ENCODE measurements at places on chromosomes 7 and 10.

- no peak for DNase-seq
Observed at GRCh38 chr7:128781126-128781525, 5.5 kb upstream of the OPN1SW start.

GRCh38 chr10:59433720-59434428 is 71.5 kb upstream of the FAM13C start:
- DNase-seq = no peak

GRCh38 chr7:148115308-148115707 is 475.3 kb upstream of the C7orf33 start:
- DNase-seq = no peak

DNA sequence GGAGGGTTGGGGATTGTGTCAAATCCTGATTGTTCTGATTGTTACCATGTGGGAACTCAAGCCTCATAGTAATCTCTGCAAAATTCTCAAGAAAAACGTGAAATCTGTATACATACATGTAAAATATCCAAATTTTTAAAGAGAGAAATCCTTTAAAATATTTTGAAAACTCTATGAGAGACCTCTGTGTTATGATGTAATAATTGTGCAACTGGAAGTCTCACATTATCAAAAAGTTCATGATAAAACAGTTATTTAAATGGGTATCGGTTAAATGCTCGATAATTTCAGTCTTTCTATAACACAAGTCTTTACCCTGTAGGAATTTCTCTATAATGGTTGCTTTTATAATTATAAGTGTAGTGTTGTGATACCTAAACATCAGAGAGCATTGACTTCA is 95.5 kb downstream of the TMEM26 start:
- no peak for DNase-seq

GRCh38 chr7:29177963-29178600 is 16.5 kb upstream of the CHN2 start:
- no peak for DNase-seq

DNA sequence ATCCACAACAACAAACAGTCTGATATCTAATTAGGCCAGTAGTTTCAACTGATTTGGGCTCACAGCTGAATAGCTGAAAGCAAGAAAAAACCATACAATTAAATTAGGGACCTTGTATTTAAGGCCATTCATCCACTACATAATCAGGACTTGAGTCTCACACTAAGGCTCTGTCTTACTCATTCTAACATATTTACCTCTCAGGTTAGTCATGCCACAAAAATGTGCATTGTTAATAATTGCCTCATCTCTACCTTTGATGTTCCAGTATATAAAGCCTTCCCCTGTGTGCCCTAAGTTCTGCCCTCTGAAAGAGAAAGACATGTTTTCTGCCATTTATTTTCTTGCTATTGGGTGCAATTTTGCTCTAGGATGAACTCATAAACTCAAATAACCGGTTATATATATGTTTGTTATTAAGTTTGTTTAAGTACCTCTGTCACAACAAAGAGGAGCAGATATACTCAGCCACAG is 5.3 kb upstream of the C1GALT1 start:
- no peak for DNase-seq

DNA sequence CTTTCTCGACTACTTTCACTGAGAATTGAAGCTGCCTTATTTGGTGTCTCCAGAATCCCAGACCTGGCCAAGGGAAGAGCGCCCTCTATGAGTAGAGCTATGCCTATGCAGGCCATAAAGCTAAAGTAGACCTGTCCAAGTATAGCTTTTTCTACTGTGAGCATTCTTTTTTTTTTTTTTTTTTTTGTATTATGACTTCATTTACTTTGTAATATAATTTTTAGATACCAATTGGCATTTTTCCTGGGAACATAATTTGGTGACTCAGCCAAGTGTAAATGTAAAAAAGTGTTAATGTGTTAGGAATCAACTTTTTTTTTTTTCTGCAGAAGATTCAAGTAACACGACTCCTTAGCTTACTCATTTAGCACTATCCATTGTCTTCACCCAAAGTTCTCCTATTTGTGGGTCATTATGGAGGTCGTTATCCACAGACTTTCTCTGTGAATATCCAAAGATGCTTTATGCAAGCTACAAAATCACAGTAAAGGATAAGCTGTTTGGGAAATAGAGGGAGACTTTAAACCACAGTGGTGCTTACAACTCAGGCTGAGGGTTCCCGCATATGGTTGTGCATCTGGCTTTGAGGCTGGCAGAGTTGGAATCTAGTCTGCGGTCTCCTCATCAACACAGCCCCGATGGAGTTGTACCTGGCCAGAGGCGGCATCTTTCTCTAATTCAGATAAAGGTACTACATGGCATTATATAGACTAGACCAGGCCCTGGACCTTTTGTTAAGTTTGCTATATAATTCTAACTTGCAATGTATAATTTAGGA is 1040.2 kb upstream of the SORCS1 start:
- peak; percentile 84 for DNase-seq

- DNase-seq = no peak
Observed at GRCh38 chr7:49174396-49174795, 250.0 kb downstream of the CDC14C start.

GRCh38 chr10:61758433-61758832 is 95.7 kb downstream of the CABCOCO1 start:
- no peak for DNase-seq

DNA sequence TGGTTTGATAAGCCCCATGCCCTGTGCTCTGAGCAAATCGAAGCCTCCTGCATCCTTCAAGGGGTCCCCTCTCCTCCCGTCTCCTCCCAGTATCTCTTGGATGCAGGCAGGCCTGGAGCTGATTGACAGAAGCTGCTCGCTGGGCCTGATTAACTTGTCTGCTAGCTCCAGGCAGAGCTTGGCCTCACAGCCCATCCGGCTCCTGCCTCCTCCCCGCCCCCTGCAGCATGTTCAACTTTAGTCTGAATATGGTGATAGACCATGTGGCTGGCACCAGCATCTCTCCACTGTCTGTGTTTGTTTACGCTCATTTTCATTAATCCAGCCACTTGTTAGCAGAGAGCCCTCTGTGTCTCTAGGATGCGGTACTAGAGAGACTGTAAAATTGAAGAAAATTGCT is 432.2 kb downstream of the DPP6 start:
- no peak for DNase-seq

DNA sequence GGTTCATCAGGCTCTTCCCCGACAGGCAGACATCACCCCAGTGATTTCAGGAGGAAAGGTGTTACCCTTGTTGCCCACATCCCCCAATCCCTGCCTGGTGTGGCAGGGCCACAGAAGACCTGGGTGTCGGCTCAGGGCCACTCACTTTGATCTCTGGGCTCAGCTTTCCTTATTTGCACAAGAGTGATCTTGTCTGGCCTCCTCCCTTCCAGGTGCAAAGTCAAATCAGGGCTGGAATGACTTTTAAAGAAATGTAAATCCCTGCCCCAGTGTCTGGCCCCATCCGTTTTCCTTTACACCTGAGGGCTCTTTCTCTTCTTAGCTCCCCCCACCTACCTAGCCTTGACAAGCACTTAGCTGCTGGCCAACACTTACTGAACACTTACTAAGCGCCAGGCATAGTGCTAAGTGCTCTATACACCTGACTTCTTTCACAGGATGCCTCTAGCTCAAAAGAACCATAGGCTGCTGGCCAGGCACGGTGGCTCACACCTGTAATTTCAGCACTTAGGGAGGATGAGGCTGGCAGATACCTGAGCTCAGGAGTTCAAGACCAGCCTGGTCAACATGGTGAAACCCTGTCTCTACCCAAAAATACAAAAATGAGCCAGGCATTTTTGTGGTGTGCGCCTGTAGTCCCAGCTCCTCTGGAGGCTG is 979 bp upstream of the NODAL start:
- DNase-seq = no peak

DNA sequence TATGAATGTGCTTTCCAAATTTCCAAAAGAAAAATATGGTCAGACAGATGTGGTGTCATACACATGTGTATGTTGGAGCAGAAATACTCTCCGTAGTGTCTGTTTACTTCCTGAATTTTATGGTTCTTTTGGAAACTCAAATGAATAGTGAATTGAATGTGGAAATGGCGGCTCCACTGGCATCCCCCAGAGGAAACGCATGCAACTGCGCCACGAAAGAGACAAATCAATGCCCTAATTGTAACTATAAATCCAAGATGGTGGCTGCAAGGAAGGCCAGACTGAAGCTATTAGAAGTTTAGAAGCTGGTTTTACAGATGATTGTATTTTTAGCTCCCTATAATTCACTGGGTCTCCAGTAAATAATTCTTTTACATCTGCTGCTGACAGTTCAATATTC is 246.7 kb downstream of the FGFR2 start:
- no peak for DNase-seq

DNA sequence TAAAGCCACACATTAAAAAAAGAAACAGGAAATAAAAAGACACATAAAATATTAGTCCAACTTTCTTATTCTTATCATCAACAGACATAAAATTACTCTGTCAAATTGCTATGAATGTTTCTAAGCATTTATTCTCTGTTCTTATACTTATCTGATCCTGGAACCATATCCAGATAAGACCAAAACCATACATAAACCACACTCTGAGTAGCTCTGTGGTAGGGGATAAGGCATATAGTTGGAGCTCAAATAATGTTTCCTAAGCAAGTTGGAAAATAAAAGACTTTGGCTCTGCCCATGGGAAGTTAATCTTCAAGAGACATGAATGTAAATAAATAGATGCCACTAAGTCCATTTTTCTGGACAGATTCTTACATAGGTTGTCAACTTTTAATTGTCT is 103.1 kb upstream of the PLXDC2 start:
- peak; percentile 52 for DNase-seq

GRCh38 chr7:107446988-107447387 is 22.9 kb upstream of the GPR22 start:
- DNase-seq = no peak

DNA sequence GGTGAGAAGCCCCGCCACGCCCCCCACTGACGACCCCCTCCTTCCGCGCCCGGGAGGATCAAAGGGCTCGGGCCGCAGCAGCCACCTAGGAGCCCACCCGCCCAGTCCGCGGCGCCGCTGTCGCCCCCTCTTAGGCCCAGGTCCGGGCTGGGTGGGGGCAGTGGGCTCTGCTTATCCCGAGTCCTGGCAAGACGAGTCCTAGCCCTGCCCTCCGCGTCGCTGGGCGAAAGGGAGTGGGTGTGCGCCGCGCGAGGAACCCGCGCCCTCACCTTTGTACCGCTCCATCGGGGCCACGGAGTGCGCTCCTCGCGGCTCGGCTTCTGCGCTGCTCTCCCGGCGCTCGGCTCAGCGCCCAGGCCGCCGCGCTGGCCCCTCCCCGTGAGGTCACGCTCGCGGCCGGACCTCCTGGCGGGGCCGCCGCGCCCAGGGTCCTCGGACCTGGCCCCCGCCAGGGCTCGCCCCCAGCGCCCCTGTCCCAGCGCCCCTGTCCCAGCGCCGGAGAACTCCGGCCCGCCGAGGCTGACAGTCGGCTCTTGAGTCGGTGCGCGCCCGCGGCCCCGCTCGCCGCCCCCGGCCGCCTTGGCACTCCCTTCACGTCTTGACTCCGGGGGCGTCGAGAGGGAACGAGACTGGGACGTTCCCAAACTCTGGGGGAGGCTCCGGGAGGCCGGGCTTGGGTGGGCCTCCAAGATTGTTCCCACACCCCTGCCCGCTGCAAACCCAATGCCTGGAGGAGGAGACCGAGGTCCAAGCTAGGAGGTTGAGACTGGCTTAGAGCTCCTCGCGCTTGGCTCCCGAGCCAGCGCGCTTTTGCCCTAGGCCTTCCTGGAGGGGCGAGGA is at the start of gene AFAP1L2:
Gene AFAP1L2, minus strand, starts transcription at position 332 of the 840 bp plus-strand sequence. Its CDS starts 47 bp downstream, at position 285.
- no peak for DNase-seq

DNA sequence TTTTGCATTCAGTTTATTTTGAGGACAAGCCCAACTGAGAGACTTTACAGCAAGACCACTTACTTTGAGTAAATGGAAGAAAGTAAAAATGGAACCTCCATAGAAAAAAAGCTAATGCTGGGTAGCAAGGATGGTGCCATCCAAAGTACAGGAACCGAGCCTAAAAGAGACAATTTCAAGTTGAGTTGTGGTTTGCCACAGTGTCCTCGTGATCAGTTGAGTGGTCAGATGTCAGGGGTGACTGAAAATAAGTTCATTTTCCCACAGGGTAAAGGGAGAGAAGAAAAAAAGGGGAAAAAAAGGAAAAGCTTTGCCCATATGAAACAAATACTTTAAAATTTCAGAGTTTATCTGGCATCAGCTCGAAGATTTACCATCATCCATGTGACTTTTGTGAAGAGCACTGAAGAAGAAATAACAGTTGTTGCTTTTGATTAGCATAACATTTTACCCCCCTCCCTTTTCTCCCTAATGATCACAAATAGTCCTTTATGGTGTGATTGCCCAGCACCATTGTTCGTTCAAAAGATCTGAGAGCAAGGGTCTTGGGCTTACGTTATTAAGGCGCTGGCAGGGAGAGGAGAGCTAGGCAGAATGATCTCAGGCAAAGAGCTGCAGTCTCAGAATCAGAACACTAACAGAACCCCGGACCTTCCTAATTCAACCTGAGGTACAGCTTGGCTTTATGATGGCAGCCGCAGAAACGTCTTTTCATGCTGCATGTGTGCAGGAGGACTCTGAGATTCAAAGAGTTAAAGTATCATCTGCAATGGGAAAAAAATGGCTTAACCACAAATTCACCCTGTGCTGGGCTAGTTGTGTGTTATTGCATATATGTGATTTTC is 338.1 kb downstream of the RNLS start:
- peak; percentile 68 for DNase-seq

GRCh38 chr7:74030861-74031260 is 2.9 kb downstream of the ELN start:
- no peak for DNase-seq

GRCh38 chr7:70733090-70733489 is 398.9 kb upstream of the GALNT17 start:
- DNase-seq = no peak

GRCh38 chr10:103241262-103242011 is 4.2 kb upstream of the RPEL1 start:
- peak; percentile 48 for DNase-seq

DNA sequence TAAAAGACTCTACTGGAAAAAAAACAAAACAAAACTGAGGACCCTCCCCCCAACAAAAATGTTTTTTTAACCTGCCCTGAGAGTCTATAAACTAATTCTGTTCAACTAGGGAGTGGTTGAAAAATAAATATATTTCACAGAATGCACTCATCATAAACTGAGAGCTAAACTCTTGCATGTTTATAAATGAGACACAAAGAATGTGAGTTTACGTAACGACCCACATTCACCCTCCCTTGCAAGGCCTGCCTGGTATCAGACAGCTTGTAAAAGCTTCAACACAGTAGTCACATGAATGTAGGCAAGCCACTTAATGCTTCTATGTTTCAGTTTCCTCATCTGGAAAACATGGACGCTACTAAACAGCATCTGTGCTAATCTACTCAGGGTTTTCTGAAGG is 50.3 kb downstream of the JAZF1 start:
- no peak for DNase-seq

- DNase-seq = no peak
Observed at GRCh38 chr7:152392254-152392653, 43.5 kb downstream of the KMT2C start.

DNA sequence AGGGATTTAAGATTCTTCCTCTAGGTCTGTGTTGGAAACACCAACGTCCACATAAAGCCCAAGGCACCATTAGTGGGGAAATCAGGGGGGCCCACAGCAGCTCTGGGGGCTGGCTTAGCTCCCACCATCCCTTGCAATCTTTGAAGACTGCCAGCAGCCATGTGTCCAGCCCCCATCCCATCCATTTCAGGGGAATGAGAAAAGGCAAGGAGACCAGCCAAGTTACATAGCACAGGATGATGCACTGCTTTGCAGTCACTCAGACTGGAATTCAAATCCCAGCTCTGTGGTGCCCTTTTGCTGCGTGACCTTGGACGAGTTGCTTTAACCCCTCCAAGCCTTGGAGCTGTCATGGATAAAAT is 108.9 kb upstream of the ZMIZ1 start:
- DNase-seq = no peak

- DNase-seq = no peak
Observed at GRCh38 chr10:100021322-100021721, 11.6 kb upstream of the DNMBP start.

All from OCI-M1 (cell line).